AML-193 (cell line): ENCODE measurements at places on chromosomes 2 and 18.

DNA sequence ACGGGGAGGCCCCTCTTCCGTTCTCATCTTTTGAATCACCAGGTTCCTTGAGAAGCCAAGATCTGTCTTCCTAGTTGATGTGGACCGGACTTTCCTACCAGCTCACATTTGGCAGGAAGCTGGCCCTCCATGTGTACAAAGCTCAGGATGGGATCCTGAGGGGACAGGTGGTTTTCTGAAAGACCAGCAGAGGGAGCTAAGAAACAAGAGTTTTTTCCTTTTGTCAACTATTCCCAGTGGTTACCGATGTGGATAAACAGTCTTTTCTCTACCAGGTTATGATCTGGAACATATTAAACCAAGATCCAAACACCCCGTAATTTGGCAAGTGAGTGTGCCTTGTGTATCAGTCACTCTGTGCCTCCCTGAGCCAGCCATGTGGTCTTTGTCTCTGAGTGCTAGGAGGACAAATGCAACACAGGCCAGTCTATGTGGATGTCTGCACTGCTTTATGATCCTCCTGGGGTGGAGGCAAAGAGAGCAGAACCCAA, 25.1 kb upstream of the ARHGAP25 start:
- peak; percentile 45 for DNase-seq

GRCh38 chr2:53058526-53058925, 709.1 kb upstream of the CHAC2 start:
- no peak for DNase-seq

GRCh38 chr18:66078925-66079800, 328.4 kb downstream of the CDH7 start:
- no peak for DNase-seq

- no peak for DNase-seq
These were observed 198.9 kb downstream of the ACKR3 start for GRCh38 chr2:236768393-236769140.

DNA sequence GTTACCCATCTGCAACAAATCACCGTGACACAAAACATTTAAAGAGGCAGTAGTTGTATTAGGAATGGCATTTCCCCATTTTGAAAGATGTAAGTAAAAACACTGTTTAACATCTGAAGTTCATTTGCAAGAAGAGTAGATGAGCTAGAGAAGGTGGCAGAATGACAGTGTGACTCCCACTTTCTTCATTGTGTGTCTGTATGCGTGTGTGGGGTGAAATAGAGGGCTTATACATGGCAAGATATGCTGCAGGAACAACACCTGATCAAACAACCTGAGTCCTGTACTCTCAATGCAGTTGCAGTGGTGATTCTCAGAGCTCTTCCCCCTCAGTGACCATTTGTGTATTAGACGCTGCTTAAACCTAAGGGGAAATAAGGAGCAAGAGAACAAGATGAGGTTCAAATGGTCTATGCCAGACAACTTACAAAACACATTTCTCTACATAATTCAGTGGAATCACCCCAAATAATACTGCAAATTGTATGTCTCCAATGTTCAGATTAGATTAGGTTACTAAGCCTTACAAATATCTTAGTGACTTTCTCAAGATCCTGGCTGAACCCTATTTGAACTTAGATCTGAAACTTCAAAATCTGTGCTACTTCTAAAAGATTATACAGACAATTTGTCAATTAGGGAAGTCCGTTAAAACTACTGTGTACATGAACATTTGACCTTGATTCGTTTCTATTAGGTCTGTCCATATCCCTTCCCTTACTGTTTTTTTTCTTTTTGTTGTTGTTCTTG, 230.1 kb downstream of the LRRTM1 start:
- DNase-seq = no peak

GRCh38 chr2:129661935-129662334, 317.5 kb upstream of the RAB6C start:
- DNase-seq = no peak

DNA sequence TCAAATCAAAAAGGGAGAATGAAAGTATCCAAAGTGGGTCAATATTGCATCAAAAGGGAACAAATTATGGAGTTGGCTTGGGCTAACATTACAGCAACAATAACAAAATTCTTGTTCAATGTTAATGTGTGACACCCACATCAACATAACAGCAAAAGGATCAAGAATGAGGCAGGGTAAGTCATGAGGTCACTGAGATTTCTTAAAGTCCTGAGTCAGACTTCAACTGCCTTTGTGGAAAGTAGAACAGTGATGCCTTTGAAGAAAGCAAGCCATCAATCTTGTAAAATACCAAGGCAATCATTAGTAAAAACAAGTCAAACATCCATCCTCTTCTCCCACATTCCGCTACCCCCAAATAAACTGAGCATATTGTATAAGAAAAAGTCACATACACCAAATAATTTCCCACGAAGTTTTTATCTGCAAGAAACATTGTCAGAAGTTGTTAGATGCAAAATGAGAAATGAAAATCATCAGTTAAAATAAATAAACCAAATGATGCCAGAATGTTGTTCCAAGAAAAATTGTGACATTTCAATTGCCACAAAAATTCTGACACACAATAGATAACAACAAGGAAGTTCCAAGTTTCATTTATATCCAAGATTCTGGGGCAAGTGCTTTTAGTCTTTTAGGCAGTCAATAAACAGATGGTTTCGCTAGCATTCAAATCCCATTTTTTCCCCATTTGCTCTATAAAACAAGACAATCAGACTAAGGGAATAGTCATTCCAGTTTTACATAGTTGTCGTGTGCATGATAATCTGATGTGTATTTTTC, 216.1 kb upstream of the SETBP1 start:
- no peak for DNase-seq

- DNase-seq = no peak
These were observed 189.2 kb downstream of the NCKAP5 start for GRCh38 chr2:133378928-133379549.

- no peak for DNase-seq
These were observed 67.0 kb upstream of the TCF7L1 start for GRCh38 chr2:85066006-85066740.

GRCh38 chr2:239393388-239393940, 7.4 kb downstream of the HDAC4 start:
- DNase-seq = no peak

DNA sequence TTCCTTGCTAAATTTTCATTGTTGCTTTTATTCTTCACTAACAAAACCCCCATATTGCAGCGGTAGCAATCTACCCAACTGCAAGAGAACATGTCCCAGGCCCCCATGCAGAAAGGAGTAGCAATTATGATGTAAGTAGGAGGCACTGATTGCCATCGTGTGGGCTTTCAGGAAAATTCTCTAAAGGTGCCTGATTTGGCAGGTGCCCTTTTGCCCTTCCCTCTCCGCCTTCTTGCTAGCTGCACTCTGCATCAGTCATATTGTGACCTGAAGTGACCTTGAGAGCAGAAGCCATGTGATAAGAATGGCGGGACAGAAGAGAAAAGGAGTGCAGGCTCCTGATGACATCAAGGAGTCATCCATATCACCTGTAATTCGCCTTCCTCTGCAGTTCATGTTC, 112.1 kb downstream of the NCKAP5 start:
- no peak for DNase-seq

DNA sequence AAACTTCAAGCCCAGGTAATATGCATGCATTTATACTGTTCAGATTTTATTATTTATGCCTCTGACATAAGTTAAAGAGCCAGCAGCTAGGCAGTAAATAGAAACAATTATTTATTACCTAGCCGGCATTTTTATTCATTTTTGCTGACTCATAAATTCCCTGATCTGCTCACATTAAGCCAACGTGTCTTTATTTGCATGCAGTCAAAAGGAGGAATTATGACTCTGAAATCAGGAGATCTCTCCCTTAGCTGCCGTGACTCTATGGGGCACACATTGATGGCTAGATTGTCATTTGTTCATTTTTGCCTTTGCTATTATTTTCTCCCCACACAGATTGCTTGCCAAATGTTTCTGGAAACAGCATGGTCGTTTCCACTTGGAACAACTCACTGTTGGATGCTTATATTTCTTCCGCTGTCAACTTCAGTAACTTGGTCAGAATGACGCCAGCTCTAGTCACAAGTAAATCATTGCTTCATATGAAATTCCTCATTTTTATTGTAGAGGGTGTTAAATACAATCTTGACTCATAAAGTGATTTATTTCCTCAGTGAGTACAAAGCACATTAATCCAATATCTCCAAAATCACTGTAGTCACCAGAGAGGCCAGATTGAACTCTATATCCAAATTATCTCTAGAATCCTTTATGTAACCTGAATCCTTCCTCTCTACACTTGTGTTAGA, 15.9 kb upstream of the ZBTB14 start:
- DNase-seq = no peak

- DNase-seq = peak; percentile 78
These were observed 455 bp upstream of the TLK1 start for GRCh38 chr2:171160956-171161740.
